ENCODE measurements at places on chromosomes 5 and 9.

GRCh38 chr5:132013006-132013689 lies 1.7 kb upstream of the ACSL6 start:
- no peak for DNase-seq

- DNase-seq, result no peak
Measured at GRCh38 chr5:127906562-127907204, 176.9 kb upstream of the SLC12A2 start.

DNA sequence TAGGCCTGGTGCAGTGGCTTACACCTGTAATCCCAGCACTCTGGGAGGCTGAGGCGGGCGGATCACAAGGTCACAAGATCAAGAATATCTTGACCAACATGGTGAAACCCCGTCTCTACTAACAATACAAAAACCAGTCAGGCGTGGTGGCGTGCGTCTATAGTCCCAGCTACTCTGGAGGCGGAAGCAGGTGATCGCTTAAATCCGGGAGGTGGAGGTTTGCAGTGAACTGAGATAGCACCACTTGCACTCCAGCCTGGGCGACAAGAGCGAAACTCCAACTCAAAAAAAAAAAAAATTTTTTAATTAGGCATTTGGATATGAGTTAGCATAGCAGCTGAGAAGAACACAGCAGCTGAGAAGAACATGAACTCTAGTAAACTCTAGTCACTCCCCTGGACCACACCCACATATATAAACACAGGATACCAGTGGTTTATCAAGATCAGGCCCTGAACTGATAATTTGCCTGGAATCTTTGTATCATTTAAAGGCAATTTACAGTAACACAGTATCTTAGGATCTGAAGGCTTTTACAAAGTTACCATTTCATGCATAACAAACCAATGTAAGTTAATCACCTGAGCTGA lies 4.6 kb upstream of the UGCG start:
- no peak for DNase-seq

DNA sequence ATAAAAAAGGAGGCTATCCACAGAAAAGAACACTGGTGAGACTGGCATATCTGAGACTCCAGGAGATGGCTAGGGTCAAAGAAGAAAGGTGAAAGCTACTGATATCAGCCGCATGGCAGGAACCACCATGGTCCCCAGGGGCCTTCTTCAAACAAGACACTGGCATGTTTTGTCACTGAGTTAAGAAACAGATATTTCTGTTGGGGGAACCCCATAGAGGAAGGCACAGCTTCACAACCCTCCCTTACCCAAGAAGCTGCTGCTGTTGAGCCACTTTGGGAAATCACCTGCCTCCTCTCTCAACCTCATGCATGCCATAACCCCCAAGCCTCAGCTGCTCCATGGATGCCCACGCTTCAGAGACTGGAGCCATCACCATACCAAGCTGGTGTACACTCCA lies 13.3 kb upstream of the BTNL3 start:
- no peak for DNase-seq

- no peak for DNase-seq
Measured at GRCh38 chr9:5511476-5511875, 1.1 kb downstream of the PDCD1LG2 start.

GRCh38 chr5:34045996-34046395 lies 3.0 kb upstream of the C1QTNF3 start:
- DNase-seq, result no peak

DNA sequence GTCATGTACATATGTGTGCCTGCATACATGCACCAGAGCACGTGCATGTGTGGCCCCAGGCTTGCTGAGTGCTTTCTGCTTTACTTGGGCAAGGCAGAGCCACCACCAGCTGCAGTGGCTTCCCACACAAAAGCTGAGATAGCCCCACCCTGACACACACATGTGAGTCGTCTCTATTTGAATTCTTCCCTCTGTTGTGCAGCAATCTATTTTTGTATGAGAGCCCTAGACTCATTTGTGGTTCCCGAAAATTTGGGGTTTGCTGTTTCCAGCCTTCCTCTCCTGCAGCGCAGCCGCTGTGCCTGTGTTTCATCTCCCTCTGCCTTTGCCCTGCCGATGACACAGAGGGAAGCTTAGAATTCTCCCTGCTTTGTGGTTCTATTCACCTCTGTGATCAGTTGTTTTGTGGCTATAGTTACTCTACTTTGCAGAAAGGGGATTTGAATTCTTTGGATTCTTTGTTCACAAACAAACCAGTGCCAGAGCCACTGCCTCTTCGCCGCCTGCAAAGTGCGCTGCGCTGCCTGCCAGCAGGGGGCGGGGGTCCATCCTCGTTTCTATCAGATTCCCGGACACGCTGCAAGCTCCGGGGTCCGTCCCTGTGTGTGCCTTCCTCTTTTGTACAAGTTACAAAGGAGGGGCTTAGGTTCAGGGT lies 95.8 kb upstream of the DAP start:
- DNase-seq, result peak; percentile 82

- no peak for DNase-seq
Measured at GRCh38 chr9:437574-438001, 222.9 kb downstream of the DOCK8 start.

- no peak for DNase-seq
Measured at GRCh38 chr5:124444147-124444775, 302.2 kb downstream of the ZNF608 start.

Data from head of caudate nucleus (tissue), 42 donors.